ENCODE measurements at places on chromosomes 6 and 20.

DNA sequence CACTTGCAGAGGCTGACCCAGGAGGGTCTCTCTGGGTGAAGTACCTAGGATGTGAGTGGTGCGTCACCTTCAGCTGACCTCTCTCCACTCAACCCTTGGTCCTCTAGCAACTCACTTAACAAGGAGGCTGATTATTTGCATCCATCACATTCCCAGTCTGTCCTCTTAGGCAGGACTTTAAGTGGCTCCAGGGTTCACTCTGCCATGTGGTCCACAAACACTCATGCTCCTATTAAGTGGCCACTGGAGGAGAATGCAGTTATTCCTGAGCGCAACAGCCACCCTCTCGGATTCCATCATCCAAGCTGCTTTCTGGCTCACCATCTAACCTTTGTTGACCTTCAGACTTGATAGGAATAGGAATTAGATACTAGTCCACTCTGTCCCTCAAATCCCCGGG is 61.1 kb upstream of the SCAF8 start:
- no peak for DNase-seq

DNA sequence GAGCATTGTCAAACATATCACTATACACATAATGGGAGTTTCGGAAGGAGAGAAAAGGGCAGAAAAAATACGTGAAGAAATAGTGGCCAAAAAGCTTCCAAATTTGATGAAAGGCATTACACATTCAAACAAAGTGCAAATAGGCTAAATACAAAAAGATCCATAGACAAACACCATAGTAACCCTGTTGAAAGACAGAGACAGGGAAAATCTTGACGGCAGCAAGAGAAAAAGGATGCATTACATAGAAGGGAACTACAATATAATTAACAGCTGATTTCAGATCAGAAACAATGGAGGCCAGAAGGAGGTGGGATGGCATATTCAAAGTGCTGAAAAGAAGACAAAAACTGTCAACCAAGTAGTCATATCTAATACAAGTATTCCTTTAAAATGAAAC is 170.8 kb downstream of the MRPL14 start:
- no peak for DNase-seq

GRCh38 chr6:96742702-96743101 is 94.6 kb downstream of the GPR63 start:
- DNase-seq: no peak

- no peak for DNase-seq
These were observed 53.5 kb downstream of the RIPOR2 start for GRCh38 chr6:24882295-24882694.

GRCh38 chr6:43103253-43103876 is 27.3 kb downstream of the PTK7 start:
- DNase-seq: no peak

- no peak for DNase-seq
These were observed 103.6 kb downstream of the GMDS start for GRCh38 chr6:2141644-2142290.

DNA sequence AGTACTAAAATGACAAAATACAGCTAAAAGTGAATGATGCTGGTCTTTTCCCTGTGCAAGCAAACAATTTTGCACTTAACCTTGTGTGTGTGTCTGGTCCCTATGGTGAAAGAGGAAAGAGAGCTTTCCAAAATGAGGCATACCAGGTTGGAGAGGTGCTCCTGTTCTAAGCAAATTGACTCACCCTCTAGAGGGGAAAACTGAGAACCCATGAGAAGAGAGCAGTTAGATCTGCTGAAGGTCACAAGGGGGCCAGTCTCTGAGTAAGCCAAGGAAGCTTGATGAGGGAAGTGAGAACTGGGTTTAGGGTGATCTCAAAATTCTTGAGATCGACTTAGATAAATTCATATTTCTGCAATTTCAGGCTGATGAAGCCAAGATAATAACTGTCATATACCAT is 157.5 kb upstream of the TBX18 start:
- DNase-seq: no peak

DNA sequence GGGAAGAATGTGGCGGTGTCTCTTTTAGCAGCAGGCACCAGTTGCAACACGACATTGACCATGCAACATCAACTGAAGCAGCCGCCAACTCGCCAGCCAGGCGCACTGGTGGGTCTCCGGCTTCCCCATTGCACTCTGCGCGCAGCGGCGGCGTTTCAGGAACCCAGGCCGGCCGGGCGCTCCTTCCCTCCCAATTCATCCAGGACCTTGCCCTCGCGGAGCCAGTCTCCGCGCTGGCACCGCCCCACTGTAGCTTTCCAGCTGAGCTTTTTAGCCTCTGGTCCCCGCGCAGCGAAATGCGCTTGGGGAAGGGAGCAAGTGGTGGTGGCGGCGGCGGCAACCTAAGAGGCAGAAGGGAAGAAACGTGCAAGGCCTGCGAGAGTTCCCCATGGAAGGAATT is 297.9 kb upstream of the RIMS1 start:
- no peak for DNase-seq

DNA sequence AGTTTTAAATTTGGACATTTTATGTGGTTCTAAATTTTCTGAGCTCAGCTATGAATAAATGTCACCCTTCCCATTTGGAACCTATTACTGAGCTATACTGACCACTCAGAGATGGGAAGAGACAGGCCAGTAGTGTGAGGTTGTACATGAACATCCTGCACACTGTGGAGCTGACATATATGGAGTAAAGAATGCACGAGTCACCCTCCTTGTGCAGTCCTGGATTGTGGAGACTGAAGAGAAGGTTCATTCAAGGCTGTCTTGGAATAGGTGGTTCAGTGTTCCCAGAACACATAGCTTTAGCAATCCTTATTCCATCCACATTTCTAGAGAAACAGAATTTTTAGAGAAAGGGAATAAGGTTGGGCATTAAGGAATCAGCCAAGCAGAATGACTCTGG is 50.3 kb upstream of the OGFRL1 start:
- DNase-seq: no peak

- no peak for DNase-seq
These were observed 19.3 kb downstream of the HIVEP2 start for GRCh38 chr6:142925575-142926110.

GRCh38 chr20:23932256-23932655 is 52.7 kb upstream of the CST5 start:
- DNase-seq: no peak

- no peak for DNase-seq
These were observed 1.7 kb upstream of the TFAP2C start for GRCh38 chr20:56627122-56628014.

- DNase-seq: peak; percentile 83
These were observed at the start of gene CST3 for GRCh38 chr20:23637282-23638221. Gene CST3, minus strand, starts transcription at chr20:23637955. Its CDS starts 93 bp downstream, at chr20:23637862.

DNA sequence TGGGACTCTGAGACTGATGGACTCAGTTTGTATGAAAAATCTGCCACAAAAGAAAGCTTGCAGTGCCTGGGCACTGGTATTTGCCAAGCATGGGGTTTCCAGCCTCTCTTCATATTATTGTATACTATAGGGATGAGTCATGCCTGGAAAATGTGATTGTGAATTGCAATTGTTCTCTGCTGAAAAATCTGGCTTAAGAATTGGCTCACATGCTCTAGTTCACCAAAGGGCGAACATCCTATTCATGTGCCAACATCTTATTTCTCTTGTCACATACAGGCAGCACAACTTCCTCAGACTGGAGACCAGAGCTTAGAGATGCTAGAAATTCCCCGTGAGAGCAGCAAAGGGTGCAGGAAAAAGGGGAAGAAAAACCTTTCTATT is 103.6 kb upstream of the KCNK16 start:
- no peak for DNase-seq

DNA sequence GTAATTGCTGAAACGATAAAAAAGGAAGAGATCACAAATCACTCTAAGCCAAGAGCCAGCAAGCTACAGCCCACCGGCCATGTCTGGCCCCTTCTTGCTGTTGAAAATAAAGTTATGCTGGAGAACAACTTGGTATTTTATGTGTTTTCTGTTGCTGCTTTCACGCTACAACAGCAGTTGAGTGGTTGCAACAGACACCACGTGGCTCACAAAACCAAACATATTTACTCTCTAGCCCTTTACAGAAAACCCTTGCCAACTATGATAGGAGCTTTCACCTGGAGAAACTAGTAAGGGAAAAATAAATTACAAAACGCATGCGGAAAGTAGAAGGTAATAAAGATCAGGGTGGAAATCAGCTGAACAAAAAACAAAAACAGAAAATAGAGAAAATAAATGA is 41.1 kb upstream of the SLCO4A1 start:
- no peak for DNase-seq

DNA sequence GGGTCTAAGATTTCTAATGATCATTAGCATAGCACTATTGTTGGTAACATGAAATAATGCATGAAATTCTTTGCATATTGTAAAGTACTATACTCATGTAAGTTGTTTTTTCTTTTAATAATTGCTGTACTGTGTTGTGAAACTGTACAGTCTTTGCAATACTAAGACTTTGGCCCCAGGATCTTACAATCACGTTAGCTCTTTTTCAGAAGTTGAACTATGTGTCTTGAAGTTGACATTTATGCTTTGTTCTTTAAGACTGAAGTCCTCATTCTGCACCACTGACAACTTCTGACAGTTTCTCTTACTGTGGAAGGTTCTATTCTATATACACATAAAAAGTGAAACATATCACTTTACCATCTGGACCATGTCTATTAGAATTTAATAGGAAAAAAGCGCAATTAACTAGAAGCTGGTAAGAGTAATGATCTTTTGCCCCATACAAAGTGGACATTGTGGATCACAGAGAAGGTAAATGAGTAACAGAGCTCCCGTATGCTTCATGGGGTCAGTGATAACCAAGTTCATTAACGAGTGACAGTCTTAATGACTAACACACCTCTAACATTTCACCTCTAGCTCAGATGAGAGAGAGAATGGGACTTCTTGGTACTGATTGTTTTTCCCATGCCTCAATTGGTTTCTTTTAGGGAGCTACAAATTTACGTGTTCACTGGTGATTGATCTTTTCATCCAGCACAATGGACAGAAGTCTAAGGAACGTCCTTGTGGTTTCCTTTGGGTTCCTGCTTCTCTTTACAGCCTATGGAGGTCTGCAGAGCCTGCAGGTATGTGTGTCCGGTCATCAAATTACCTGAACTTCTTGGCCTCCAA is at the start of gene UNC93A:
Gene UNC93A (plus strand): TSS at position 530 of the 837 bp plus-strand sequence. CDS start 175 bp downstream, at position 705.
- no peak for DNase-seq

- peak; percentile 76 for DNase-seq
These were observed at the start of gene ABRACL for GRCh38 chr6:139028658-139029469. Gene ABRACL, plus strand, starts transcription at chr6:139028745. Its CDS starts 5,416 bp downstream, at chr6:139034161.

DNA sequence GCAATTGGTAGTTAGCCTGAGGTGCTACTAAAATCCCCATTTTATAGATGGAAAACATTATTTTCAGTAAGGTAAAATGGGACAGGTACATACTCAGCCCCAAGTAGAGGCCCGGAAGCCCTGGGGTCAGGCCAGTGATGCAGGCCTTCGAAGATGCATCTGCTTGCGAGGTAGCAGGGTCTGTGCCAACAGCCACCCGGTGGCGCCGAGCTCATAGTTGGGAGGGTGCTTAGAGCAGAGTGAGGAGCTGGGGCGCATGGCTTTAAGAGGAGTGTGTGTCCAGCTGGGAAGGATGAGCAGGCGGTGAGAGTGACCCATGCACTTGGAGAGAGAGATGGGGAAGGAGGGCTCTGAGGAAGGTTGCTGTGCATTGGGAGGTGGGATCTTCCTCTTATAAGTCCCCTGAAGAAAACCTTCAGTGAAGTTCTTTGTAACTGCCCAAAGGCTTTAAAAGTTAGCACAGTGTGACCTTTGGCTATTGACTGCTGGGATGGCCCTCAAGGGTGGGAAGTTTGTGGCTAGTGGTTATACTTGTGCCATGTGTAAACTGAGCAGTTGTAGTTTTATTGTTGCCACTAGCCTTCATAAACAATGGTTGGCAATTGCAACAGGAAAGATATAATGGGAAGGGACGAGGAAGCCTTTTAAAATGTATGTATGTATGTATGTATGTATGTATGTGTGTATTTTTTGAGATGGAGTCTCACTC is 71.1 kb downstream of the TOX2 start:
- no peak for DNase-seq

GRCh38 chr6:15368873-15369272 is 123.0 kb downstream of the JARID2 start:
- no peak for DNase-seq

DNA sequence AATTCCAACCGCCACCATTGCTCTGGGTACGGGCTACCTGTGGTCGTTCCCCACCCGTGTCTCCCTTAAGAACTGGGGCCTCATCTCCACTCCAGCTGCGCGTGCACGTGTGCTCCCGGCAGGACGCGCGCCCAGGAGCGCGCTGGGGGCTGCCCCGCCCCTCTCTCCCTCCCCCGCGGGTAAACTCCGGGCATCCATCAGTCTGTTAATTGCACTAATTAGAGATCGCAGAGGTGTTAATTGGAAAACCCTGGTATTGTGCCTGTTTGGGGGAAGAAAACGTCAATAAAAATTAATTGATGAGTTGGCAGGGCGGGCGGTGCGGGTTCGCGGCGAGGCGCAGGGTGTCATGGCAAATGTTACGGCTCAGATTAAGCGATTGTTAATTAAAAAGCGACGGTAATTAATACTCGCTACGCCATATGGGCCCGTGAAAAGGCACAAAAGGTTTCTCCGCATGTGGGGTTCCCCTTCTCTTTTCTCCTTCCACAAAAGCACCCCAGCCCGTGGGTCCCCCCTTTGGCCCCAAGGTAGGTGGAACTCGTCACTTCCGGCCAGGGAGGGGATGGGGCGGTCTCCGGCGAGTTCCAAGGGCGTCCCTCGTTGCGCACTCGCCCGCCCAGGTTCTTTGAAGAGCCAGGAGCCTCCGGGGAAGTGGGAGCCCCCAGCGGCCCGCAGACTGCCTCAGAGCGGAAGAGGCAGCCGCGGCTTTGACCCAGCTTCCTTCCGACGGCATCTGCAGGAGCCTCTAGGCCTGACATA is 14.4 kb downstream of the FOXP4 start:
- DNase-seq: peak; percentile 80

- no peak for DNase-seq
These were observed 77.1 kb downstream of the FBXO5 start for GRCh38 chr6:152905551-152906299.

GRCh38 chr20:43444107-43444506 is 13.6 kb upstream of the SRSF6 start:
- DNase-seq: no peak

- DNase-seq: no peak
These were observed 31.9 kb downstream of the DUSP22 start for GRCh38 chr6:324116-324728.

DNA sequence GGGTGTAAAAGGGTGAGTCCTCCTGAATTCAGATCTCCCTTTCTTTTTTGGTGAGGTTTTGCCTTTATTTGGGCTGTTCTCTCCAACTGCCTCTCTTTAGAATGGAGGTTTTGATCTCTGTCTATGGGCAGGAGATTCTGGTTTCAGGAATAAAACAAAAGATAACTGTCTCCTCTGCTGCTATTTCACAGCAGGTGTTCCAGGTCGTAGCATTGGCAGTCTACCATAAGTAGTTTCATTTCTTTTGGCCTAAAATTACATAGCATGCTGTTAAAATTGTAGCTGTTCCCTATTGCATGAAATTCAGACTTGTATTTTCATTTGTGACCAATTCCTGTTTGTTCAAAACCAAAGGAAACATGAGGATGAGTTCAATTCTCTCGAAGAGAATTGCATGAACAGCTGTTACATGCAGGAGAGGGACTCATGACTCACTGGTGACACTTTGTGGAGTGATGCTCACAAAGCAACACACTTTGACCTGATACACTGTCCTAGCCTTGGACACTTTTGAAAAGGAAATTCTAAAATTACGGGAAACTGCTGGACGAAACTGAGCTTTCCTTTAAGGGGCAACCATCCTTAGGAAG is 76.8 kb upstream of the SIRPG start:
- DNase-seq: no peak

Measured in H1 (cell line).